Endodermal cell (in vitro differentiated cells): ENCODE measurements at places on chromosomes 12 and 14.

DNA sequence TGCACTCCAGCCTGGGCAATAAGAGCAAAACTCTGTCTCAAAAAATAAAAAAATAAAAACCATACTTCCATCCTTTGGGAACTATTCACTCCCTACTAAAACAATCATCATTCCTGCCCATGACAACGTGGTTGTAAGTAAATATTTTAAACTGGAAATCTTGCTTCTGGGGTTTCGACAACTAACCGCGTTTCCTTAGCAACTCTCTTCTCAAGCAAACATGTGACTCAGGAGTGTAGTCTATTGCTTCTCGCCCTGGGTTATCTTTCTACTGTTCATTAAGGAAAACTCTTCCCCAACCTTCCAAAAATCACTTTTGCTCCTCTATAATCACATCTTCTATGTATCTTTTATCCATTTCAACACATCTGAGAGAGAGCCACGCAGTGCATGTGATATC is 21.8 kb downstream of the APPL2 start:
- no peak overlapping the region for H3K27ac ChIP-seq
- peaks cover 4% of the 10 kb centered on the region for H3K4me1 ChIP-seq
- no peak overlapping the region for H3K4me3 ChIP-seq
- no peak for DNase-seq
- no peaks in the 10 kb centered on the region for H3K27me3 ChIP-seq
- H3K36me3 ChIP-seq: peaks cover 30% of the 10 kb centered on the region

DNA sequence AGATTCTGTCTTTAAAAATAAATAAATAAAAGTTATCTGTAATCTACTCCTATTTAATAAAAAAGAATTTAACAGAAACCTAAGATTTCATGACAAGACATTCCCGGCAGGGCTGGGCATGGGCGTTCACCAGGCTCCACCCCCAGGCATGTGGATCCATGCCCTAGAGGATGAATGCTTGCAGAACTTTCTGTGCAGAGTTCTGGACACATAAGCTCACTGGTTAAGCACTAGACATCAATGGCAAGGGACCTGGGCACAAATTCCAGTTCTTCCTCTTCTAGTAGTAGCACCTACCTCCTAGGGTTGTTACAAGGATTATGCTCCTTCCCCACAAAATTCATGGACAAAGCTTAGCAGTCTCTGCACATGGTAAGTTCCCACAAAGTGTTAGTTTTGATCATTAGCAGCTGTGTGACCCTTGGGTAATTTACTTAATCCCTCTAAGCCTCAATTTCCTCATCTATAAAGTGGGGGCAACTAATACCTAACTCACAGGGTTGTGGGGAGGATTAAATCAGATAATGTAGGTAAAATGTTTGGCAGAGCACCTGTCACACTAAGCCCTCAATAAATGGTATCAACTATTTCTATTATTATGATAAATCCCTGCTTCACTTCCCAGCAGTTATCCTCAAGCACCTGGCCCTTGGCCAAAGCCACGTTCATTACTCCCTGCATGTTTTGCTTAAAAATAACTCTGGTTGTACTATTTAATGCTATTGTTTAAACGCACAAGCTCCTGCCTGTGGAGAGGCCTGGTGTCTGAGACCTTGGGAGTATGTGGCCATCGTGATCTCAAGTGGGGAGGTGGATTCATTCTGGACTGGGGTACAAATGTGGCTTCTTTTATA is 9.8 kb downstream of the GALNT6 start:
- DNase-seq: no peak
- H3K4me3 ChIP-seq: no peak overlapping the region
- no peak overlapping the region for H3K27ac ChIP-seq
- H3K27me3 ChIP-seq: no peaks in the 10 kb centered on the region
- H3K4me1 ChIP-seq: peaks cover 16% of the 10 kb centered on the region
- peaks cover 22% of the 10 kb centered on the region for H3K36me3 ChIP-seq

GRCh38 chr14:37197421-37198272 is at the start of gene MIPOL1:
Gene MIPOL1 (plus strand): TSS chr14:37197937. CDS start chr14:37247889, 49,952 bp downstream.
- peaks cover 5% of the 10 kb centered on the region for H3K36me3 ChIP-seq
- no peaks in the 10 kb centered on the region for H3K4me1 ChIP-seq
- peak within 1 kb of the TSS; percentile 5 for H3K27ac ChIP-seq
- peak; percentile 87 for DNase-seq
- no peaks in the 10 kb centered on the region for H3K27me3 ChIP-seq

GRCh38 chr14:82755476-82755875 is 1221.8 kb upstream of the SEL1L start:
- H3K4me1 ChIP-seq: no peaks in the 10 kb centered on the region
- no peak for DNase-seq
- H3K36me3 ChIP-seq: no peaks in the 10 kb centered on the region

DNA sequence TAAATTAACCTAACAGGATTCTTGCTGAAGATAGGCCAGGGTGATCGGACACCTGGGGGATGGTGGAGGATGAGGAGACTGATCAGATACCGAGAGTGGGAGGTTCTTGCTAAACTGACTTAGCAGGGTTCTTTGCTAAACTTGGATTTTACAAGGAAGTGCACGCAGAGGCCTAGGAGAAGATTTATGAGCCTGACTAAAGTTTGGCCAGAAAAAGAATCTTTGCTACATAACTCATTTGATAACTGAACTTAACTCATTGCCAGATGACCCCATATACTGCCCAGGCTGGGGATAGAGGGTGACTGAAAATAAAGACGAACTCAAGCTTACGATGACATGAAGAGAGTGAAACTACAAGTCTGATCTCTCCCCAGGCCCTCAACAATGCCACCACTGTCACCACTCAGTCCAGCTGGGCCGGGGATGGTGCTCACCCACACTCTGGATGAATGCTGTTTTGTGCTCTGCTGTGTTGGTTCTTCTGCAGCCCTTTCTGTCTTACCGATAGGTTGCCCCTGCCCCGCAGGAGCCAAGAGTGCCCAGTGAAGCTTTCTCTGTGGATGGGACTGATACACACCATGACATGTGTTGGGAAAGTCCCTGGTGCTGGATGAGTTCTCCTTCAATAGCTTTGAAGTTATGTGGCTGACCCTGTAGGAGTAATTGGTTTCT is 29.0 kb downstream of the PPFIBP1 start:
- DNase-seq: no peak
- no peak overlapping the region for H3K27ac ChIP-seq
- H3K4me3 ChIP-seq: no peak overlapping the region
- H3K27me3 ChIP-seq: no peaks in the 10 kb centered on the region
- H3K36me3 ChIP-seq: no peaks in the 10 kb centered on the region

DNA sequence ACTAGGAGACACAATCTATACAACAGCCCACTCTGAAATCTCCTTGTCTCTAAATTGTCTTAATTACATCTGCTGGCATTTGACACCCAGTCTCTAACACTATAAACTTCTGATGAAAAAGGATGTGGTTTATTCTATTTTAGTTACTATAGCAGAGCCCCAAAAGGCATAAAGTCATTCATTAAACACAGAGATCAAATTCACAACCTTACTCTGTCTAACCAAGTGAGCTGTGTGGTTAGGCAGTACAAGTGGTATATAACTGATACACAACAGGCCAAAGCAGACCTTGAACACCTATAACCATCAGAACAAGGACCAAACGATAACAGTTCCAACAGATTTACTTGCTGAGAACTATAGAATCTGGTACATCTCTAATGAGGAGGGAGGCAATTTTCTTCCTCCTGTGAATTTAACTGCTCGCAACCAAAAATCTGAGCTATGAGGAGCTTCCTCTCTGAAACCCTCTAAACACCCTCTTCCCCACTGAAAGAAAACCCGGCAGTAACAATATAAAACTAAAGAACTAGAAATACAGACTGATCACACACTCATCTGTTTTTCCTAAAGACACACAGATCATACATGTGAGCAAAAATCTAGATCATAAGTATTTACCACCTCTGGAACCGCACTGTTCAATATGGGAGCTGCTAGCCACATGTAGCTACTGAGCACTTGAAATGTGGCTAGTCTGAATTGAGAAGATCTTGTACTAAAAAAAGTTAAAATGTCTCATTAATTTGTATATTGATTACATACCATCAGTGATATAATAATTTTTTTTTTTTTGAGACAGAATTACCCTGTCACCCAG is 17.7 kb downstream of the SPPL3 start:
- no peaks in the 10 kb centered on the region for H3K36me3 ChIP-seq
- peaks cover 10% of the 10 kb centered on the region for H3K4me1 ChIP-seq
- no peak overlapping the region for H3K4me3 ChIP-seq
- DNase-seq: no peak
- H3K27ac ChIP-seq: no peak overlapping the region

- H3K4me1 ChIP-seq: no peaks in the 10 kb centered on the region
- H3K36me3 ChIP-seq: no peaks in the 10 kb centered on the region
- H3K27ac ChIP-seq: no peak overlapping the region
- H3K4me3 ChIP-seq: no peak overlapping the region
Measured at GRCh38 chr14:83913476-83913875, 1616.5 kb upstream of the FLRT2 start.

GRCh38 chr12:91370086-91370868 is 187.7 kb upstream of the DCN start:
- H3K27ac ChIP-seq: no peak overlapping the region
- no peak overlapping the region for H3K4me3 ChIP-seq
- no peaks in the 10 kb centered on the region for H3K27me3 ChIP-seq
- H3K4me1 ChIP-seq: no peaks in the 10 kb centered on the region
- peak; percentile 65 for DNase-seq
